ENCODE measurements at places on chromosomes 4 and X.

DNA sequence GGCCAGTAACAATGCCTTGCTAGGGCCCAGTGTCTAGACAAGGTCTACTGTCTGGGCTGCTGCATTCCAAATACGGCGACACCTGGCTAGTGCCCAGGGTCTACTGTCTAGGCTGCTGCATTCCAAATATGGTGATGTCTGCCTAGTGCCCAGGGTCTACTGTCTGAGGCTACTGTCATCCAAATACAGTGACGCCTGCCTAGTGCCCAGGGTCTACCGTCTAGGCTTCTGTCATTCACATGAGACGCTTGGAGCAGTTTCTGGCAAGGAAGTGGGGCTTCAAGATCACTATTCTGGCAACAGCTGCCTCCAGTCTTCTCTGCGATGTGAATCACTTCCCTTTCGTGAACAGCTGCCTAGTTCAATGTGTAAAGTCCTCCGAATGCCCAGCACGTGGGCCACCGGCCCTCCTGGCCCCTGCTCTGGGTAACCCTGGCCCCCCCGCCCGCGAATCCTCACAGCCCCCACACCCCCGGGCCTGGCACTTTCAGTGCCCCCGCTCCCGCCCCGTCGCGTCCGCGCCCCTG, 12.7 kb downstream of the ACOX3 start:
- DNase-seq = no peak

- DNase-seq = no peak
Observed at GRCh38 chr4:2933566-2934076, 29.6 kb downstream of the NOP14 start.

DNA sequence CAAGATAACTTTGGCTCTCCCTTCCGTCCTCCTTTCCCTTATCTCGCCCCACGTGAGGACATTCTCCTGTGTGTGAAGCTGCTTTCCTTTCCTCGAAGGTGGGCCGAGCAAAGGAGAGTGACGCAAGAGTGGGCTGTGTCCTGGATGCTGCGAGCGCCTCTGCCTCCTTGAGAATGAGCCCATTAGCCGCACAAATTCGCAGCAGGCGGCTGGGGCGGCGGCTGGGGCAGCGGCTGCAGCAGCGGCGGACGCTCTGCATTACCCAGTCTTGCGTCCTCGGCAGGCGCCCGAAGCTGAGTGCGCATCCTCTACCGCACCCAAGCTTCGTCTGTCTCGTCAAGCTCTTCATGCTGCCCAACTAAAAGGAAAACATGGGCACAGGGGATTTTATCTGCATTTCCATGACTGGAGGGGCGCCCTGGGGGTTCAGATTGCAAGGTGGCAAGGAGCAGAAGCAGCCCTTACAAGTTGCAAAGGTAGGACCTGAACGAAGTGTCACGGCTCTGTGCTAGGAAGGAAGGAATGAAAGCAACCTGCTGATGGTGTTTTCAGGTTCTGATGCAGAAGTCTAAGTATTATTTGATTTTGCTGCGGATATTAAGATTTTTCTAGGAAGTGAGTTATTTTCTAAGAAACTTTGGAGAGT, at the start of gene SYNPO2:
Gene SYNPO2 (plus strand): TSS at position 189 of the 646 bp plus-strand sequence. CDS start 183 bp downstream, at position 372.
- DNase-seq = peak; percentile 90

GRCh38 chrX:84047339-84047738, 140.7 kb downstream of the RPS6KA6 start:
- DNase-seq = no peak

DNA sequence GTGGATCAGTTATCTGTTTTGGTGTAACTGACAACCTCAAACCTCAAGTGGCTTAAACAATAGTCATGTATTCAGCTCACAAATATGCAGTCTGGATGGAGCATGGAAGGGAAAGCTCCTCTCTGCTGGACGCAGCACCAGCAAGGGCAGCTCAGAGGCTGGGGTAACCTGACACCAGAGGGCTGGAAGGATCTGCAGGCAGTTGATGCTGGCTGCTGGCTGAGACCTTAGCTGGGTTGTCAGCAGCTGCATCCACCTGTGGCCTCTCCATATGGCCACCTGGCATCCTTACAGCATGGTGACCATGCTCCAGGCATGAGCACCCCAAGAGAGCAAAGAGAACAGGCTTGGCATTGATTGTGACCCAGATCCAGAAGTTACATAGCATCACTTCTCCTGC, 46.7 kb downstream of the ENPP6 start:
- DNase-seq = no peak

DNA sequence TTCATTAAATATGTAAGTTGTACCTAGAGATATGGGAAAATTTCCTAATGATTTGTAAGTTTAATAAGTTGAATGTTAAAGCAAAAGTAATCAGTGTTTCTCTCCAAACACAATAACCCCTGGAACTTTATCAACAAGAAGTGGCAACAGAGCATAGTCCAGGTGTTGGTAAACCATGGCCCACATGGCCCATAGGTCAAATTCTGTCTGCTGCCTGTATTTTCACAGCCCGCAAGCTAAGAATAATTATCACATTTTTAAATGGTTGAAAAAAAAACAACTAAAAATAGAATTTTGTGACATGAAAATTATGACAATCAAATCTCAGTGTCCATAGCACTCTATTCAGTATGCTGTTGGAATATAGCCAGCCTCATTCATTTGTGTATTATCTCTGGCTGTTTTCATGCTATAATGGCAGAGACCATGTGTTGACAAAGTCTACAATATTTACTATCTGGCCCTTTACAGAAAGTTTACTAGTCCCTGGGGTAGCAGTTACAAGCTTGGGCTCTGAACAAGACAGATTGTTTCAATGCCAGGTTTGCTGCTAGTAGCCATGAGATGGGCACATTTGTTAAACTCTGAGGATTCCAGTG, 395.8 kb downstream of the GASK1B start:
- no peak for DNase-seq

- no peak for DNase-seq
Observed at GRCh38 chr4:159148441-159148840, 45.6 kb downstream of the RAPGEF2 start.

- DNase-seq = no peak
Observed at GRCh38 chr4:71186257-71186565, 152.6 kb upstream of the SLC4A4 start.

DNA sequence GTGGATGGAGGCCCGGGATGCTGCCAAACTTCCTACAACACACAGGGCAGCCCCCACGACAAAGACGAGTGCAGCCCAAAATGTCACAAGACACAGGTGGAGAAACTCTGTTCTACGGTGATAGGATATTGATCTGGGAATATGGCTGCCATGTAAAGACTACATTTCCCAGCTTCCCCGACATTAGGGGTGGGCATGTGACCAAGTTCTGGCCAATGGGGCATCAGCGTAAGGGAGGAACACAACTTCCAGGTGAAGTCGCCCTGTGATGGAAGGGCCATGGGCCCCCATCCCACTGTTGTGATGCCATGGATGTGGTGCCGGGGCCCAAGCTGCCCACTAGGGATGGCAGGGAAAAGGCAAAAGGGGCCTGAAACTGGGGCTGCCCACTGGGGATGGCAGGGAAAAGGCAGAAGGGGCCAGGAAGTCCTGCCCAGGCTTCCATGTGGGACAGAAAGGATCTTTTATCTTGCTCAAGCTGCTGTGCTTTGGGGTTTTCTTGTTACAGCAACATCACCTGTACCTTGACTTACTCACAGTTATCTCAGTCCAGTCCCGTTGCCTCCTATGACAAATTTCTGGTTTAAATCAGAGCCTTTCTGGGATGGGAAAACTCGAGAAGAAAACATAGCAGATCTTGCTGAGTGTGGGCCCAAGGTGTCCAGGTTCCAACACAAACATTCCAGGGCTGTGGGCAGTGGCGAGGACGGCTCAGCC, 9.7 kb upstream of the ADRA2C start:
- DNase-seq = no peak

DNA sequence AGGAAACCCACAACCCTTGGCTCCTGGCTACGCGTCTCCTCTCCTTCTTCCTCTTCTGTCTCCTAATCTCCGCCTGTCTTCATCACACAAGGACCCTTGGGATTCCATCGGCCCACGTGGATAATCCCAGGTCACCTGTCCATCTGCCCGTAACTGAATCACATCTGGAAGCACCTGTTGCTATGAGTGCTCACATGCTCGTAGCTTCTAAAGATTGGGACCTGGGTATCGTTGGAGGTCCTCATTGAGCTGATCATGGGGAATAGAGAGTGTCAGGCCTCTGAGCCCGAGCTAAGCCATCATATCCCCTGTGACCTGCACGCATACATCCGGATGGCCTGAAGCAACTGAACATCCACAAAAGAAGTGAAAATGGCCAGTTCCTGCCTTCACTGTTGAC, 175.4 kb downstream of the SHOX start:
- no peak for DNase-seq

DNA sequence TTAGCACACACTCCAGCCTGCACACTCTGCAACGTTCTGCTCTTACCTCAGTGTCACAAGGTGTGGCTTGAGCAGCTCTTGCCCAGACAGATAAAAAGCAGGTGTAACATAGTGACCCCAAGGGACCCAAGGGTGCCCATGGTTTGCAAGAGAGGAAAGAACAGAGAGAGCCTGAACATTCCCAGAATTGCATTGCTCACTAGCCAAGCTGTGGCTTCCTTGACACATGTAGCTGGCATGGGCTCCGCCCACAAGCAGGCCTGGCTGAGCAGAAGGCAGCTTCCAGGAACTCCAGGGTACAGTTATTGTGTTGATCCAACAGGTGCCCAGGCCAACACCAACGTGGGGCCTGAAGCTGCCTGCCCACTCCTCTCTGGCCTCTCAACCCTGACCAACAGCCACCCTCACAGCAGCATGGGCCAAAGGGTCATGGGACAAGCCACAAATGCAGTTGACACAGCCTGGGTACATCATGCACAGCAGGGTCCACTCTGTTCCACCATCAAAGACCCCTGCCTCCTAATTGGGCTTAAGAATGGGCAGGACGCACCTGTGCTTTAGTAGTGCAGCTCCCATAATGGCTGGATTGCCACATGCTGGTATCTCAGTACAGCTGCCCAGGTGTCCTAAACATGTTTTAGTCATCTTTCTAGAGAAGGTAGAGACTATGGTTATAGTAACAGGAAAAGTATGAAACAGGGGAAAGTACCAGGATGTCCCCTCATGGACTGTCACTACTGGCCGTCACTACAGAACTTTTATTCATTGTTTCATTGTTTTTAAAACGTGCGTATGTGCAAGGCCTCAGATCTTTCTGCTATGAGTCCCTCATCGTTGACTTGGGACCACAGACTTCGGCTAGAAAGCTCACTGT, 73.7 kb upstream of the ACSL1 start:
- peak; percentile 35 for DNase-seq

- no peak for DNase-seq
Observed at GRCh38 chr4:38858097-38858420, 1.4 kb upstream of the TLR6 start.

- no peak for DNase-seq
Observed at GRCh38 chr4:1463088-1463926, 57.1 kb upstream of the NKX1-1 start.

GRCh38 chr4:170391066-170391740, 301.4 kb upstream of the AADAT start:
- peak; percentile 78 for DNase-seq

DNA sequence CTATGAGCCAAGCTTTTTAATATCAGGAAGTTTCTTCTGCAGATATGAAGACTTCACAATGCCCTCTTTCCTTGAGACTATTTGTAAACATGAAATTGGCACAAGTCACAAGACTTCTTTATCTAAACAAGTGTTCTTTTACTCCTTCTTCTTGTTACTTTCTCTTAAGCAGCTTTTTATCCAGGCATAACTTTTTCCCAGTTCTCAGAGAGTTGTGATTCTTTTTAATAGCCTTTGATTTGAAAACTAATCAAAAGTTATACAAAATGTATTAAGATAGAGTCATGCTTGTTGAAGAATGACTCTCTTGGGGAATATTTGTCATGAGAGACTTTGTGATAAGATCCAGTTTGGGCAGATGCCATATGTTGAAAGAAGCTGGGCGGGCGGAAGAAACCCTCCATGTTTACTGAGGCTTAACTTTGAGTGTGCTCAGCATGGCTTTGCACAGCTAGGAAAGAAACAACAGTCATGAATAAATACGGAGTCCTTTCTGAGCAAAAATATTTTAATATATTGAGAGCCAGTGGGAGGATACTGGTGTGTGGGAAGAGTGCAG, 39.3 kb downstream of the SYTL5 start:
- DNase-seq = no peak

GRCh38 chr4:56871371-56871866, 36.3 kb upstream of the REST start:
- DNase-seq = no peak

GRCh38 chrX:39869846-39870601, 227.7 kb downstream of the BCOR start:
- peak; percentile 22 for DNase-seq

DNA sequence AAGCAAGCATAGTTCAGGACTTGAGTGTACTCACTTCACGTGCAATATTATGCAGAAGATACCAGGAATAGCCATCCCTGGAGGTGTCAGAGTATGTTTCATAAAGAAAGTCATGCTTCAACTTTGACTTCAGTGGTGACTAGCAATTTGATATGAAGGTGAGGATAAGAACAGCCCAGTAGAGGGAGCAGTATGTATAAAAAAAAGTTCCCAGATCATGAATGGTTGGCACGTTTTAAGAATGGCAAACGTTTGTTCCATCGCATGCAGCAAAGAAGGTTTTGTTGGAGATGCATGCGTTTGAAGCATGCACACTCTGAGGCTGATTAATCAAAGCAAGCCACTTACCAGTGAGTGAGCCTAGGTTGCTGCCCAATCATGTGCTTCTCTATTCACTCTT, 33.5 kb upstream of the SLITRK4 start:
- peak; percentile 21 for DNase-seq

DNA sequence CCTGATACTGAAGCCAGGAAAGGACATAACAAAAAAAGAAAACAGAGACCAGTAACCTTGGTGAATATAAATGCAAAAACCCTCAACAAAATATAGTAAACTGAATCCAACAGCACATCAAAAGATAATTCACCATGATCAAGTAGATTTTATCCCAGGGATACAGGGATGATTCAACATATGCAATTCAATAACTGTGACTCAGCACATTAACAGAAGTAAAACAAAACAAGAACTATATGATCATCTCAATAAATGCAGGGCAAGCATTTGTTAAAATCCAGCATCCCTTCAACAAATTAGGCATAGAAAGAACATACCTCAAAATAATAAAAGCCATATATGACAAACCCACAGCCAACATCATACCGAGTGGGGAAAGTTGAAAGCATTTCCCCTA, 112.0 kb downstream of the HHIP start:
- DNase-seq = no peak

- peak; percentile 58 for DNase-seq
Observed at GRCh38 chr4:36351082-36351666, 69.8 kb downstream of the DTHD1 start.

GRCh38 chrX:129043138-129043537, 480.2 kb downstream of the SMARCA1 start:
- no peak for DNase-seq

DNA sequence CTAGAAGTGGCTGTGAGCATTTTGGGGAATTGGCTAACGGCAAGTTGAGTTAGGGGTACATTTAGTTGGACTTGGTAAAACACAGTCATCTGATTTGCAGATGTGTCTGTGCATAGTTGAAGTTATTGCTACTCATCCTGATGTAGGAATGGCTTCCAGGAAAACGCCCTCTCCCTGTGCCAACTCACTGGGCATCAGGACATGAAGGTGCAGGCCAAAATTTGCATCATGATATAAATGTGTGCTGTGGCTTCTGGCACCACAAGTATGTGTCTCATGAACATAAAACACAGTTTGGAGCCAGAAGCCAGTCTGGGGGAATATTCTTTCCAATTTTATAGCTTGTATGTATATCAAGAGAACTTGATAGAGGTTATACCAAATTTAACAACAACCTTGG, 54.2 kb upstream of the CBR4 start:
- DNase-seq = no peak

- DNase-seq = no peak
Observed at GRCh38 chr4:136055360-136055759, 1476.9 kb downstream of the PCDH18 start.

Measured in ACHN (cell line).